ENCODE measurements at places on chromosomes 7 and 10. TPM values are rescaled to one million over a fixed set of nuclear protein-coding genes. Genes with fewer than 3 reads are reported as not detected.

The HPSE2 gene
- polyA plus RNA-seq: not detected

DNA sequence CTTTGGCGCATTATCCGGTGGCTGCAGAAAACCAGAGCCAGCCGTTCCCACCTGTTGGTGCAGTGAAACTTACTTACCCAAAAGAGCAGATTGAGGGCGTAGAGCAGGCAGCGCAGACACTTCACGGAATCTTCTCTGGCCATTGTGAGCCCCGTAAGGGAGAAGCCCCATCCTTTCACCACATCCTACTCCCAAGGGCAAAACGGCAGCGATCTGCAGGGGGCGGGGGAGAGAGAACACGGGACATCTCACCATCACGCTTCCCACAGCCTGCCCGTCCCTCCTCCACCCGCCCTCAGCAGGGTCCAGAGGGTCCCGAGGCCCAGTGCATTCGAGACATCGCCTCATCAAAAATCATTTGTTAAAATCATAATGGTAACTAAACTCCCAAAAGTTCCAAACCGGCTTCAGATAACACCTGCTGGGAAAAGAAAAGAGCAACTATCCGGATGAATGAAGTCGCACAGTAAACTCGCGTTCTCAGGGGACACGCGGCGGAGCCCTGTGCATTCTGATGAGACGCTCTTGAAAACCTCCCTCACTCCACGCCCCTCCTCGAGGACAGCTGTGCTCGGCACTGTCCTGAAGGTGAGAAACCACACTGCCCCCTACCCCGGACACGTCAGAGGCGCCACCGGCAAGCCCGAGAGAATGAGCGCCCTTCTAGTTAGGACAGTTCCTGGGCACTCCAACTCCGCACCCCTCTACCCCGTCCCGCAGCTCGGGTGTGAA lies 1.2 kb downstream of the TSPAN12 start:
- DNase-seq: peak; percentile 29

GRCh38 chr7:38374507-38374906 lies 101.1 kb upstream of the TARP start:
- DNase-seq: peak; percentile 42

- DNase-seq: no peak
Measured at GRCh38 chr10:73332379-73332778, 26.3 kb downstream of the CFAP70 start.

- DNase-seq: peak; percentile 60
Measured at GRCh38 chr7:99102809-99103690, 40.9 kb downstream of the SMURF1 start.
